ENCODE measurements at places on chromosomes 3 and 15.

GRCh38 chr15:76070192-76070591, 10.4 kb downstream of the TMEM266 start:
- no peak for DNase-seq

DNA sequence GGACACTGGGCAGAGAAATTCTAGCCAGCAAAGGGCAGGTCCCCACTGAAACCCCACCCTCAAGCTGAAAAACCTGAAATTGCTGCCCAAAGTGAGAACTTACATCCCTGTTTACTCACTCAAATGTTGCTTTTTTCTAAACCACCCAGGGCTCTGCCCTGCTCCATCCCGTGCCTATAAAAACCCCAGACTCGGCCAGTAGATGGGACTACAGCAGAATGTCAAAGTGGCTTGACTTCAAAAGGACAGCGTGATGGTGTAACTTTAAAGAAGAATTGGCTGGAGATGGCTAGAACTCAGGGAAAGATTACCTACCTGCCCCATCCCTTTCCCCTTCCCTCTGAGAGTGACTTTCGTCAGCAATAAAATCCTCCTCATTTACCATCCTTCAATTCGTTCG, 246.9 kb downstream of the PYDC2 start:
- no peak for DNase-seq

GRCh38 chr3:18739099-18739433, 313.9 kb upstream of the SATB1 start:
- DNase-seq: no peak

DNA sequence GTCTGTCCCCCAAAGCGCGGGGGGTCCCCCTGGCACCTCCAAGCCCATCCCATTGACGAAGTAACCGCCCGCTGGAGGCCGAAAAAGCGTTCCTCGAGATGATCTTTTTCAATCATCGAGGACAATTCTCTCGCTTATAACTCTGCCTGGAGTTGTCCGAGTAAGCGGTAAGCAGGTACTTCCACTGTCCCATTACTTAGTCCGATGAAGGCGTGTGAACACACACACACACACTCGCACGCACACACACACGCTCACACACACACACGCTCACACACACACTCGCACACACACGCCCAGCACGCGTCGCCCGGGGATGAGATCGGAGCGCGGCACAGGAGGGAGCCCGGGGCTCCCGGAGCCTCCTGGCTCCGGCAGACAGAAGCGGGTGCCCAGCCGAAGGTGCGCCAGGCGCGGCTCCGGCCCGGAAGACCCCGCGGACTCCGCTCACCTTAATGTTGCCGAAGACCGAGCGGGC, 430 bp downstream of the SLCO2A1 start:
- DNase-seq: no peak

- no peak for DNase-seq
Observed at GRCh38 chr3:120129051-120129450, 34.8 kb upstream of the GSK3B start.

DNA sequence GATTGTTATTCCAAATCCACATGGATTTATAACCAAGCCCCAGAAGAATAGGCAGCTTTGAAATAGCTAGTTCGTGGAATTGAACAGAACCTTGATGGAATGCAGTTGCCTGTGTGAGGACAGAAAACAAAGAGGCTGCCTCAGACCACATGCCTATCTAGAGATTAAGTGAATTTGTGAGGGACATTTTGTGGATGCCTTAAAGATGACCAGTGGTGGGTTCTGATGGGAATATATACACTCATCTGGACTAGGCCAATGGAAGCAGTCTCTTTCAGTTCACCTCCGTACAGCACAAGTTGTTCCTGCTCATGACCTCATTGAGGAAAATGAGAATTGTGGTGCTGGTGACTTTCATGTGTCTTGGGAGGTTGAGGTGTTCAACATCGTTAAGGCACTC, 63.2 kb upstream of the PYDC2 start:
- DNase-seq: no peak

- no peak for DNase-seq
Observed at GRCh38 chr3:46296826-46297225, 54.6 kb downstream of the CCR3 start.

DNA sequence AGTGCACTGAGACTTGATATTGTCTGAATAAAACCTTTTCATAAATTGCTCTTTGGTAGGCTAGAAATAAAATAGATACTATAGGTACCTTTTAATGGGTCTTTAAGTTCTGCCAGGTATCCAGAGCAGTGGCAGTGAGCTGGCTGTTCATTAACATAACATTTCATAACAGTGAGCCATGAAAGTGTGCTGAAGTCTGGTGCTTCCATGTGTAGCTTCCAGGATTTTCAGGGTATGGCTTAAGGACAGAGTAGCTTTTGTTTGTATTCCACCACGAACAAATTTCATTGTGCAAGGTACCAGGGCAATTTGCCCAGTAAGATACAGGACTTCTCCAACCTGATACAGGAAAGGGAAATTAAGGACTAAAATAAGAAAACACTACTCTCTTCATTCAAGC, 124.7 kb upstream of the NANOGP8 start:
- no peak for DNase-seq

DNA sequence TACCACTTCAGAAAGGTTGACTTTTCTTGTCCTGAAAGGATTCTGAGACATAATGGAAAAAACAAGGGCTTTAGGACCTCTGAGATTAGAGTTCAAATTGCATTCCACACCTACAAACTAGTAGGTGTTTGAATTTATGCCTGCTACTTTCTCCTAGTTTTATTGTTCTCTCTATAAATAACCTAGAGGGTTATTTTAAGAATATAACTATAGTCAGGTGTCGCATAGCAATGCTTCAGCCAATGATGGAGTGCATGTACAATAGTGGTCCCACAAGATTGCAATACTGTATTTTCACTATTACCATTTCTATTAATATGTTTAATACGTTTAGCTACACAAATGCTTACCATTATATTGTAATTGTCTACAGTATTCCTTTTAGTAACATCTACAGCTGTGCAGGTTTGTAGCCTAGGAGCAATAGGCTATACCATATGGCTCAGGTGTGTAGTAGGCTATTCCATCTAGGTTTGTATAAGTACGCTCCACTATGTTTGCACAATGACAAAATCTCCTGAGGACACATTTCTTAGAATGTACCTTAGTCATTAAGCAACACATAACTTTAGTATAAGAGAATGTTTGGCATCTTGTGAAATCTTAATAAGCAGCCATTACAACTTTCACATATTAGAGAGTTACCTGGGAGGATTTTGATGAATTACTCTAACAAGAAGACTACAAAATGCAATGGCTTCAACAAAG, 1352.5 kb downstream of the ZPLD1 start:
- DNase-seq: no peak

DNA sequence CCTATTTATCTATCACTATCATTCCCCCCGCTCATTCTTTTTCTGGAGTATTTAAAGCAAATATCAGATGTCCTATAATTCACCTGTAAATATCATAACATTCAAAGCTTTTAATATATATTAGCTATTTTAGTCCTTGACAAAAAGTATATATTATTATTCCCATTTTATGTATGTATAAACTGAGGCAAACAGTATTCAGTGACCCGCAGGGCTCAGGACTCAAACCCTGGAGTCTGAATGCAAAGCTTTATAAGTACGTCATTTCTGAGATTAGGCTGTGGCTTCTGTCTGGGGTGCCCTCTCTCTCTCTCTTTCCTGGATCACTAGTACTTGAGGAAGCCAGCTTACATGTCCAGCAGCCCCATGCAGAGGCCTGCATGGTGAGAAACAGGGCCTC, 20.4 kb upstream of the PDCD6IP start:
- no peak for DNase-seq

DNA sequence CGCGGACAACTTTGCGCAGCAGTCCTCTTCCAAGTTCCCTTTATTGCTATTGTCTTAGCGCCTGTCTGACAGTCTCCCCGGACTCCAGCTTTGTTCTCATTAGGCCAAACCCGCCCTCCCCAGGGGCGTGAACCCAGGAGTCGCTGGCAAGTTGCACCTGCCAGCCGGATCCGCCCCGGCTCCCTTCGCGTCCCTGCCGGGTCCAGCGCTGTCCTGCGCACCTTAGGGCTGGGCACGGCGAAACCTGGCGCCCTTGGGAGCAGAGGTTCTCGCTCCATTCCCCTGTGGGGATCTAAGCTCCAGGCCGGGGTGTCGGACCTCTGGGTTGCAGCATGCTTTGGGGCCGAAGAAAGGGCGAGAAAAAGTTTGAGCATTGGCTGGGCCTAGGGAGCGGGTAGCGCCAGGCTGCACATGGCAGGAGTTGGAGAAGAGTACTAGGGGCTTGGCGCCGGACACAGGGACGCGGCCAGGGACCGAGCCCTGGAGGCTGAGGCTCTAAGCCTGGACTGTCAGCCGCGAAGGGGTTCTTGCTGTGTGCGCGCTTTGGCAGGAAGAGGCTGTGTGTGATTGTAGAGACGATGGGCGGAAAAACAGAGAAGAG, 335.1 kb upstream of the THRB start:
- peak; percentile 24 for DNase-seq

DNA sequence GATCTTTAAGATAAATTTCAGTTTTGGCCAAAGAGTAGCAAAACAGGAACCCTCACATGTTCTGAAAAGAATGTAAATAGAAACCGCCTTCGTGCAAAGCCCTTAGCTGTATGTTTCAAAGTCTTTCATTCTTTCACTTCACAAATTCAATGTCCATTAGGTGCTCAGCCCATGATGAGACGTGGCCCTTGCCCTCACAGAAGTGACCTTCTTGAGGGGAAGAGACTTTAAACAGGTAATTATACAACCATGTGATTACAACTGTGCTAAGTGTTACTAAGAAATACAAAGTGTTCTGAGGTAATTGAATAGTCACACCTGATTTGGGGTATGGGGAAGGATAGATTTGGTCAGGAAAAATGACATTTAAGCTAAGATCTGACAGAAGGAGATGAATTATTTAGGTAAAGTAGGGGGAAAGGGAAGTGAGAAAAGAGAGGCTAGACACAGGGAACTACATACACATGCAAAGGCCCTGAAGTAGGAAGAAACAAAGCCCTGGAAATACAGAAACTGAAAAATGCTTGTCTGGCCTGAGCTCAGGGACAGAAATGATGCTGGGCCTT, 19.6 kb downstream of the HSPBAP1 start:
- no peak for DNase-seq

GRCh38 chr3:71288269-71288930, 295.1 kb downstream of the FOXP1 start:
- no peak for DNase-seq

GRCh38 chr3:16913264-16913580, 28.5 kb downstream of the PLCL2 start:
- DNase-seq: no peak

GRCh38 chr3:4986175-4986781, 7.0 kb downstream of the BHLHE40 start:
- DNase-seq: no peak

DNA sequence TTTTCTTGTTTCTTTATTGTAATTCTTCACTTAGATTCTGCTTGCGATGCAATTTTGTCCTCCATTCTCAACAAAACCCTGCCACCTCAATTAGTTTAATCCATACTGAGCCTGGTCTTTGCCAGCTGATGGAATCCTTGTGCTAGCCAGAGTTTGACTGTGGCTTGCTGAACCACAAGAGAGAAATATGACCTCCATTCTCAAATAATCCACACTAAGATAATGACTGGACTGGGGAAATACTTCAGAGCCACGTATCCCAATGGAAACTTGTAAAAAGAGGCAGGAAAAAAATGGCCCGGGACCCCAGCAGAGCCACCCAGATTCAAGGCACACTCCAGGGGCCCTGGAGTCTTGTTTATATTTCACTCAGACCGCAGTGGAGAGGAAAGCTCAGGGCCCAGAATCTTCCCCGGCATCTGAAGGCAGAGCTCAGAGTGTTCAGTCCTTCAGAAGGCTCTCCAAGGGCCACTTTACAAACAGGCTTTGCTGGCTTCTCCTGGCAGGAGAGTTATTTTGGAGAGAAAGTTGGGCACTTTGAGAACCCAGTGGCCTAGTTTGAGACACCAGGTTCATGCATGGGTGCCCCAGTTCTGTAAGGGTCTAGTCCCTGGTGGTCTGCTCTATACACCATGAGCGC, 62.7 kb downstream of the SSUH2 start:
- DNase-seq: no peak

DNA sequence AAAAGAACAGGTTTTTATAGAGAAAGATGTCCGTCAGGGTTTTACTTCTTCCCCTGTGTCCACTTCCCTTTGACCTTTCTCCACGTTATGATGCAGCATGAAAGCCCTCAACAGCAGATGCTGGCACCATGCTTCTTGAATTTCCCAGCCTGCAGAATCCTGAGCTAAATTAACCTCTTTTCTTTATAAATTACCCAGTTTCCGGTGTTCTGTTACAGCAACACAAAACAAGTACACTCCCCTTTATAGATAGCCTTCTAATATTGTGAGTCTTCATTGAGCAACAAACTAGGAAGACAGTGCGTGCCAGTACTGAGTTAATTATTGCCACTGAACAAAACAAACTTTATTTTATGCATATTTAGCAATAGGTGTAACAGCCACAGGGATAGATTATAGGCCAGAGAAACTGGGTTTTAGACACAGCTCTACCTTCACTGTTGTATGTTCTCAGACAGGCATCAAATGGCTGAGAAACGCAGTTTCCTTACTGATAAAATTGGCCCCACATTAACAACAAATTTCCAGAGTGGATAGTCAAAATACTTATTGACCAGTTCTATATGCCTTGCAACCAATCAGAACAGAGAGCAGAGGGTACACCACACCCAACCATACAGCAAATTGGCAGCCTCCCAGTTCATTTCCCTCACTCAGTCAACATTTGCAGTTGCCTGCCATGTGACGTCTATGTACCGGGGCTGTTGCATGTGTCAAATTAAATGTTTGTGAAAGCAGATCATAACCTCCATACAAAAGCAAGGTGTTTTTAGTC, 14.4 kb upstream of the TBL1XR1 start:
- no peak for DNase-seq

DNA sequence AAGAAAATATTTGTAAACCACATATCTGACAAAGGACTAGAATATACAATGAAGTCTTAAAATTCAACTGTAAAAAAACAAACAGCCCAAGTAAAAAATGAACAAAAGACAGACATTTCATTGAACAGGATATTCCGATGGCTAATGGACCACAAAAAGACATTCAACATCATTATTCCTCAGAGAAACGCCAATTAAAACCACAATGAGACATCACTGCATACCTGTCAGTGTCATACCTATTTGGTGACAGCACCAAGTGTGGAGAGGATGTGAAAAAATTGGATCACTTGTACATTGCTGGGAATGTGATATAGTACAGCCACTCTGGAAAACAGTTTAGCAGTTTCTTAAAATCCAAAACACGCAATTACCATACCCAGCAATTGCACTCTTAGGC, 29.9 kb upstream of the TJP1 start:
- no peak for DNase-seq

- no peak for DNase-seq
Observed at GRCh38 chr3:120743556-120744195, 1.1 kb downstream of the GTF2E1 start.

- no peak for DNase-seq
Observed at GRCh38 chr3:120028271-120029047, 65.8 kb downstream of the GSK3B start.
